ENCODE measurements at places on chromosomes 7 and 10.

- no peak for DNase-seq
These were observed 1053.3 kb downstream of the SORCS1 start for GRCh38 chr10:106111246-106111645.

DNA sequence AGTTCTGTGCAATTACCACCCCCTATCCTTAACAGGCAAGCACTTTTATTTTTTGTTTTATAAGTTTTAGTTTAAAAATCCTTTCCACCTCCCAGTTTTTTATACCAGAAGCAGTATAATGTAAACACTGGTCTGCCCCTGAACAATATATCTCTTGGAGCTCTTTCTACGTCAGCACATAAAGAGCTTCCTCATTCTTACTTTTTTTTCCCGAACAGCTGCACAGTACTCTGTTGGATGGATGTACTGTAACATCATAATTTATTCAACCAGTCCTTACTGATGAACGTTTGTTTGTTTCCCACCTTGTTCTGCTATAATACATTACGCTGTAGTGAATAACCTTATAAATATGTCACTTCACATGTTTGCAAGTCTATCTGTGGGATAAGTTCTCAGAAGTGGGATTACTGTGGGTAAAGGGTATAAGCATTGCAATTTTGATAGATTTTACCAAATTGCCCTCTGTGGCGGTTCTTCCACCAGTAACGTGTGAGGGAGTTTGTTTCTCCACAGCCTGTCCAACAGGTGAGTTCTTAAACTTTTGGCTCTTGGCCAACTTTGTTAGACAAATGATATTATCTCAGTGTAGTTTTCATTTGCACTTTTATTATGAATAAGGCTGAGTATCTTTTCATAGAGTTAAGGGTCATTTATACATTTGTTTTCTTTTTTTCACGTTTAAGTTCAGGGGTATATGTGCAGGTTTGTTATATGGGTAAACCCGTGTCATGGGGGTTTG, 32.8 kb downstream of the ADRA2A start:
- DNase-seq, result no peak

GRCh38 chr10:69742928-69743602, 58.6 kb upstream of the COL13A1 start:
- no peak for DNase-seq

DNA sequence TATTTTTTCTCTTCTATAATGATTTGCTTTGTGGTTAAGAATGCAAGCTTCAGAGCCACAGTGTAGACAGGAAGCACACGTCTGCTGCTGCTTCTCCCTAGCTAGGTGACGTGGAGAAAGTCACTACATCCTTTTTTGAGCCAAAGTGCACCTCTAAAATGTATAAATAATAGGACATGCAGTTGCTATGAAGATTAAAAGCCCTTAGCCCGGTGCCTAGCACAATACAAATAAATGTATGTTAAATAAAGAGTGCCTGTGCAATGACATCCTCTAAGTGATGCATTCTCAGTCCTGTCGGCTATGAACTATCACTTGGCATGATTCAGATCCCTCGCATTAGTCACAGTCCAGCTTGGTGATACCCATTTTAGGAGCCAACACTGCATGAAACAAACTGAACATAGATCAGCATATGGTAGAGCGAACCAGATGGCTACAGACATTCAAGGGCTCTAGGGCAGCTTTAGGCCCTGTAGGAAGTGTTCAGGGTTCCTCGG, 4.8 kb upstream of the TRDMT1 start:
- DNase-seq, result peak; percentile 87

- DNase-seq, result no peak
These were observed 138.0 kb downstream of the TACC2 start for GRCh38 chr10:122126763-122127659.

DNA sequence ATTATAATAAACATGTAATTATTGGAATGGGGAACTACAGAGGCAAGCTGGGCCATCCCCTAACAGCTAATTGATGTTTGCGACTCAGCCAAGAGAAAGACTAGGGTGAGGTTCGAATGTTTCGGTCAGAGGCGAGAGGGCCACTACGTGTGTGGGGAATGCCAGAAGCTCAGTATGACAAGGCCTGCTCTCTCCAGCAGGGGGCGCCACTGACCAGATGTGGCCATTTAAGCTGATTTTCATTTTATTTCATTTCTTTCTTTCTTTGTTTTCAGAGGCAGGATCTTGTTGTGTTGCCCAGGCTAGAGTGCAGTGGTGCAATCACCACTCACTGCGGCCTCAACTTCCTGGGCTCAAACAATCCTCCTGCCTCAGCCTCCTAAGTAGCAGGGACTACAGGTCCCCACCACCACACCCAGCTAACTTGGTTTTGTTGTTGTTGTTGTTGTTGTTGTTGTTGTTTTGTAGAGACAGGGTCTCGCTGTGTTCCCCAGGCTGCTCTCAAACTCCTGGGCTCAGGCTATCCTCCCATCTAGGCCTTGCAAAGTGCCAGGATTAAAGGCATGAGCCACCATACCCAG, 38.1 kb downstream of the TMEM130 start:
- peak; percentile 20 for DNase-seq

DNA sequence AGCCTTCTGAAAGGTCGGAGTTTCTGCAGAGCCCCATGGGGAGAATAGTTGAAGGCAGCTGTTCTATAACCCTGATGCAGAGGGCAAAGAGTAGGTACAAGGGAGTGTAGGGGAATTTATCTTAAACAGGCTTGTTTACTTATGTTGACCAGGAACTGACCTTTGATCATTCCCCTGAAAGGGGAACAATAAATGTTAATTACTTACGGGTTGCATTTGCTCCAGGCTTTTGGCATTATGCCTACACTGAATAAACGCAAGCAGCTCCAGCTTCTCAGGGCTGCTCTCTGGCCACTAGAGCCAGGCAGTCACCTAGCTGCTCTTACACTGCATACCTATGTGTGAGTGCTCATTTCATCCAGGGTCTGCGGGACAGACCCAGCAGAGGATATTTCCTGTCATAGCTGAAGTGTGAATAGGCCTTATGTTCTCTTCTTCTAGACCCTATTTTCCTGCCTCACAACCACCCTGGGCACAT, 26.9 kb upstream of the ABCA13 start:
- no peak for DNase-seq

DNA sequence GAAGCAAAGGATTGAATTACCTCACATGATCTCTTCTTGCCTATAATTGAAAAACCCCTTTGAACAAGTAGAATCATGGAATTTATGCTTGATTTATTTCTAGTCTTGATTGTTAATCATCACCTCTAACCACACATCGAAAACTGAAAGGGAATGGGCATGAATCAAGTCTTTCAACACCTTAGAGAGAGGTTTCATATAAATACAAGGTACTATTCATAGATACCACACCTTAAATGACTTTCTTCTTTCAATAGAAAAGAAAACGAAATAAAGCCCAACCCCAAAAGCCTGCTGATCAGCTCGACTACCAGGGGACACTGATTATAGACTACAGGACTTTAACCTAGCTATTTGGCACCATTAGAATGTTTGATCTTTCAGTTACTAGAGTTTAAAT, 128.6 kb upstream of the PTPRZ1 start:
- no peak for DNase-seq

DNA sequence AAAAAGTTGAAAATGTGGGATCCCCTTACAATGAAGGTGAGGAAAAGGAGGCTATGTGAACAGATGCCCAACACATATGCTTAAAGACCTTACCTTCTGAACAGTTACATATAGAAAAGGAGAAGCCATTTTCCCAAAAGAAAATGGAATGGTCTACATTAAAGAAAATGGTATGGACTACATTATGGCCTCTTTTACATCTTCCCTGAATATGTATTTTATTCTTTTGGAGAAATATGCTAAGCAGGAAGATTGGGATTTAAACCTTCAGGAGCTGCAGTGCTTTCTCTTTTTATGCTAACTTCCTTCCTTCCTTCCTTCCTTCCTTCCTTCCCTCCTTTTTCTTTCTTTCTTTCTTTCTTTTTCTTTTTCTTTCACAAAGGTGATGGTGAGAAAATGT, 155.4 kb downstream of the SEC23IP start:
- DNase-seq, result no peak

DNA sequence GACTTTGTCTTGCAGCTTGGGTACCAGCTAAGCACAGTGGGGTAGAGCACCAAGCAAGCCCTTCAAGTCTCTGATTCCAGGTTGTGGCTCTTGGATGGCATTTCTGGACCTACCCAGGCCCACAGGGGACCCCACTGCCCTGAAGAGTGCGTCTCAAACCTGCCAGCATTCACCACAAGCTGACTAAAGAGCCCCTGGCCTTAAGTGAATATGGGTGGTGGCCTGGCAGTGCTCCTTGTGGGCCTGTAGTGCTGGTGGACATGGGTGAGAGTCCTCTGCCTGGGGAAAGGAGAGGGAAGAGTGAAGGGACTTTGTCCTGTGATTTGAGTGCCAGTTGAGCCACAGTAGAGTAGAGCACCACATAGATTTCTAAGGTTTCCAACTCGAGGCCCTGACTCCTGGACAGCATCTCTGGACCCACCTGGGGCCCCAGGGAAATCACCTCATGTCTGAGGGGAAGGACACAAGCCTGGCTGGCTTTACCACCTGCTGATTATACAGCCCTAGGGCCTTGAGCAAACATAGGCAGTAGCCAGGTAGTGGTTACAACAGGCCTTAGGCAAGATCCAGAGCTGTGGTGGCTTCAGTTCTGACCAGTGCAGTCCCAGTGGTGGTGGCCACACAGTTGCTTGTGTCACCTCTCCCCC, 23.7 kb downstream of the GSDME start:
- DNase-seq, result no peak

DNA sequence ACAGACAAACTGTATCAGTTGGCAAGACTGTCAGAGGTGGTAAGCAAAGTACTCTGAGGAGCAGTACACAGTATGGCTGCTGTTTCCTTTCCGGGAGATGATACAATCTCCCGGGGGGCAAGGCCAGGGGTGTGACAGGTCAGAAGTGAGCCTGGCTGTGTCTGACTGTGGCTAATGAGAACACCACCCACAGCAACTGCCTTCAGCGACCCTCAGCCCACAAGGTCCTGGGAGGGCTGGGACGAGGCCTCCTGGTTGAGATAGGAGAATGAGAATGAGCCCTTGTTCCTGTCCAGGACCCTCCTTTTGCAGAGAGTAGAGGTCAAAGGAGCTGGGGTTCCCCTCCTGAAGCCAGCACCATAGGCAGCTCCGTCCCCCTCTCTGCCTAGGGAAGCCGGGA, 421.7 kb downstream of the TCERG1L start:
- DNase-seq, result no peak

DNA sequence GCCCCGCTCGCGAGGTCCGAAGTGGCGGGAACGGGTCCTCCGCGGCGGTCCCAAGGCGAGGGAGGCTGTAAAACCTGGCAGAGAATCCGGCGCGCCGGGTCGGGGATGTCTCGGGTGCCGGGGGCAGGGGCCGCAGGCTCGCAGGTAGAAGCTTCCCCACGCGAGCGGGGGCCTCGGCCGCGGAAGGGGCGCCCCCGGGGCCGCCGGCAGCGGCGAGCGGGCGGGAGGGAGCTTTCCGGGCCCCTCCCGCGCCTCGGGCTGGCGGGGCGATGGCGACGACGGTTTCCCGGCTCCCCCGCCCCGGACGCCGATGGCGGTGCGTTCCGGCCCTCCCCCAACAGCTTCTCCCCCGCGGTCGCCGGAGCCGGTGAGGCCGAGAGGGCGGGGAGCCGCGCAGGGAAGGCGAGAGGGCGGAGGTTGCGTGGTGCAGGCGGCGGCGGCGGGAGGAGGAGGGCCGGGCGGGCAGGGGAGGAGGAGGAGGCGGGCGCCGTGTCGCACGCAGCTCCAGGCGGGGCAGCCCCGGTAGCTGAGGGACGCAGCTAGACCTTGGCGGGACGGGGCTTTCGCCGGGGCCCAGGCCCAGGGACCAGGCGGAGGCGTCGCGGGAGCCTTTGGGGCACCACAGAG, at the start of gene CUL1:
TSS of gene CUL1 (plus strand) at position 507 of the 627 bp plus-strand sequence. CDS start 31,220 bp downstream, outside the sequence.
- DNase-seq, result peak; percentile 90

DNA sequence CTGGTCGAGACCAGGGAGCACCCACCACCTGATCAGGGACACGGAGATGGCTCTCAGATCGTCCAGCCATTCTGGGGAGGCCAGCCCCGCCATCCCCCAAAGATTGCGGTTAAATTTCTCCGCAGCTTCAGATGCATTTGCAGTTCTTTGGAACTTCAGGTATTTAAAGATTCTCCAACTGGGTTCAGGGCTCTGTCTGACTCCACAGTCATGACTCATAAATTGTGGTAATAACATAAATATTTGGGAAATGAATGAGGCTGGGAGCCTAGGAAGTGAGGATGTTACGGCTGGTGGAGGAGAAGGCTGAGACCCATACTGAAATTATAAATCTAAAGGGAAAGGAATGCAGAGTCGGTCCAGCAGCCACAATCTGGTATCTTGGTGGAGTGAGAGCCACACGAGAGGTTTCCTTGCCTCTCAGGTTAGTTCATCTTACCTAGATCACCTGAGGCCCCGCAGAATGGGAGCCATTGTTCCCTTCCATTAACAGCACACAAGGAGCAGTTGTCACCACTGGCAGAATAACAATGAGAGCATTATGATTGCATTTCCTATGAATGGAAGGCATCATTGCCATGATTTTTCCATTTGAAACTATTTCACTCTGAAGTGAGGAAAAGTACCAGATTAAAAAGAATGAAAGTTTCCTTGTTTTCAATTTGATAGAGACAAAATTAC, 26.7 kb upstream of the DNAJB6 start:
- no peak for DNase-seq

DNA sequence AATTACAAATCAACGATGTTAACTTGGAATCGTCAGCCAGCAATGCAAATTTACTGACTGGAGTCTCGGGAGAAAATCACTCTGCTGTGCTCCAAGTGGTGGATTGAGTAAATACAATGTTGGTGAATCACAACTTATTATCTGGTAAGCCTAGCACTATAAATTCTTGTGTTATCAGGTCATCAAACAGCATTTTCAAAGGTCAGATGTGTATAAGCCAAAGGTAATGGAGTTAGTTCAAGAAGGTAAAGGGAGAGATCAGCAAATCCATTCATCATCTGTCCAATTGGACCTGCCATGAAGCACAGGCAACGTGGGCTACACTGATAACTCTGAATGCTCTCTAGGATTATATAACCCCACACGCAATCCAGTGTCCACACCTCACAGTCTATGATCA, 13.9 kb downstream of the CUBN start:
- no peak for DNase-seq

DNA sequence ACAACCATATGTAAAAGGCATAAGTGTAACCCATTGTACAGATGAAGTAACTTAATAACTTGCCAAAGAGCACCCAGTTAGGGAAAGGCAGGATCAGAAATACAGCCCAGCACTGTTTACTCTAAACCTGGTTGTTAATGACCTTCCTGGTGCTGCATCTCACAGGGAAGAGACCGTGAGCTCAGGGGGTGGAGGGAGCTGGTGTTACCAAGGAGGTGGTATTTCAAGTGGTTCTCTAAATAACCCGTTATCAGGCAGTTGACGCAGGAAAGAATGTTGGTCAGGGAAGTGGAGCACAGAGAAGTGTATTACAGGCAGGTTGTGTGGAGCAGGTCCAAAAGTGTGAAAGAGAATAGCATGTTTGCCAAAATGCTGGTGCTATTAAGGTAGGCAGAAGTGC, 4.4 kb upstream of the ST7 start:
- no peak for DNase-seq

DNA sequence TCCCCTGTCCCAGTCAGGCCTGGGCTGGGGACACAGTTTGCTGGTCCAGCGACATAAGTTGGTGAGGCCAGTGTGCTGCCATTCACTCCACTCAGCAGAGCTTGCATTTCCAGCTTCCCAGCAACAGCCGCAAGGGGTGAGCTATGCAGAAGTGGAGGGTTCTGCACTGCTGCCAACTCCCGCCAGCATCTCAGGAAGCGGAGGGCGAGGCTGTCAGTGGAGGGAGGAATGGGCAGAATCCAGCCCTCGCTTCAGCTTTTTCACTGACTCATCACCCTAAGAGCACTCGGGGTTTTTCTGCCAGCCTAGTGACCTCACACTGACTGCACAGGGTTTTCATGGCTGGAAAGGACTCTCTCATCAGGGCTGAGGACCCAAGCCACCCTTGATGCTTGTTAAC, 625.1 kb upstream of the MKI67 start:
- DNase-seq, result no peak

- DNase-seq, result no peak
These were observed 103.3 kb downstream of the ACTR3B start for GRCh38 chr7:152862856-152863255.
